Naive thymus-derived CD8-positive, alpha-beta T cell (primary cell): ENCODE measurements at places on chromosomes 1 and 21. TPM values are rescaled to one million over a fixed set of nuclear protein-coding genes. Genes with fewer than 3 reads are reported as not detected.
A peak's percentile ranks its signal among the peaks of the same experiment; 100 is the strongest.

DNA sequence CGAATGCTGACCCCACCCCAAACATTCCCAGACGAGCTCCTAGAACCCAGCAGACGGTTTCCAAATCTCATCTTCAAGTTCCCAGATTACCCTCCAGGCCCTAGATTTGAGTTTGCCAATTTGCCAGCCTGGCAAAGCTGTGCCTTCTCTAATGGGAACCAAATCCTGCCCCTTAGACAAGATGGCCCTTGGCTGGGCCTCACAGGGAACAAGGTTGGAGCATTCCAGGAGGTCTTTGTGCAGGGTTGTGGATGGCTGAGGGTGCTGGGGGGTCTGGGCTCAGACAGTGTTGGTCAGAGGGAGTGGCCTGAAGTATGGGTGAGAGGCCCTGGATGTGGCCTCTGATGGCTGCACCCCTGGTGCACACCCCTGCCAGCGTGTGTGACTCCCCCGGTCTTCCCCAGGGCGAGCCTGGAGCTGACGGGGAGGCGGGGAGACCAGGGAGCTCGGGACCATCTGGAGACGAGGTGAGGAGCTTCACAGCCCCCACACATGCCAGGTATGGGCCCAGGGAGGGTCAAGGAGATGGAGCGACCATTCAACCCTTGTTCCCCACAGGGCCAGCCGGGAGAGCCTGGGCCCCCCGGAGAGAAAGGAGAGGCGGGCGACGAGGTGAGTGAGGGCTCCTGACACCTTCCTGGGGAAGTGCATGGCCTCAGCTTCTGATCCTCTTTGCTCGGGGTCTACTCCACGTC is 10.2 kb downstream of the COL6A1 start:
- peak; percentile 59 for DNase-seq

GRCh38 chr1:246506367-246506673 is 759 bp downstream of the SMYD3 start:
- no peak for DNase-seq

FMO4 gene
- total RNA-seq: 4.8 TPM

SLC45A3 gene
- 0.36 TPM for total RNA-seq
